ENCODE measurements at places on chromosomes 2 and 18.

DNA sequence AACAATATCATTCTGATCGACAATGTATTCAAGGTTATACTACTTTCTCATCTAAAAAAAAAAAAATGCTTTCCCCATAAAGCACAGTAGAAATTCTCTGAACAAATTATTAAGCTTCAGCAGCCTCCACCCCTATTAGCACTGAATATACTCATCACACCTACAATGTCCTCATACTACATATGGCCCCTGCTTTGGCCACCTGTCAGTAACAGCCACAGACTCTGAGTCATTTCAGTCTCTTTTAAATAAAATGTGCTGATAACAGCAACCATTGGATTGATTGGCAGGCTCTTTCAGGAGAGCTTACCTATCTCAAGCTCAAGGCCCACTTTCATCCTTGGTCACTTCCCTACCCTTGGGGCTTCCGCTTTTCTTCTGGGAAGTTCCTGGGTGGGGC, 236.7 kb downstream of the TMX3 start:
- no peak for DNase-seq

GRCh38 chr2:19801367-19802080, 100.3 kb downstream of the TTC32 start:
- no peak for DNase-seq

DNA sequence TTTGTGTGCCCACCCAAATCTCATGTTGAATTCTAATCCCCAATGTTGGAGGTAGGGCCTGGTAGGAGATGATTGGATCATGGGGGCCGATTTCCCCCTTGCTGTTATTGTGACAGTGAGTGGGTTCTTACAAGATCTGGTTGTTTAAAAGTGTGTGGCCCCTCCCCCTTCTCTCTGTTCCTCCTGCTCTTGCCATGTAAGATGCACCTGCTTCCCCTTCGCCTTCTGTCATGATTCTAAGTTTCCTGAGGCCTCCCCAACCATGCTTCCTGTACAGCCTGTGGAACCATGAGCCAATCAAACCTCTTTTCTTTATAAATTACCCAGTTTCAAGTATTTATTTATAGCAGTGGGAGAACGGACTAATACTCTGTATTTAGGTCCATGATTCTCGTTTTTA, 588.1 kb downstream of the DCDC2C start:
- DNase-seq: no peak

DNA sequence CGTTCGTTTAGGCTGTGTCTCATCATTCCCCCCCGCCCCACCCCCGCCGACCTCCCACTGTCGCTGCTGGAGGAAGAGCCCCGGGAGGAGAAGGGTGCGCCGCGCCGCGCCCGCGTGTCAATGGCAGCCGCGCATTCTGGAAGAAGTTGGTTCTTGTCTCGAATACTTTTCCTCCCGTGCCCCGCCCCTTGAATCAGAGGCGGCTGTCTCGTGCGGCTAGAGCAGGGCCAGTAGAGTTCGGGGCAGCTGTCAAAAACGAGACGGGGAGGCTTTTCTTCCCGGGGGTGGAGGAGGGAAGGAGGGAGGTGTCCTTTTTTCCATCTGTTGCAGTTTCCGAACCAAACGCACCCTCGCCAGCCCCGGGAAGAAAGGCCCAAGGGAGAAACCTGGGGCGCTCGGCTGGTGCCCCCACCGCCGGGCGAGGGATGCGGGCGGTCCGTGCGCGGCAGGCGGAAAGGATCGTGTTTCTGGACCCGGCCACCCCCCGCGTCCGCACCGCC, 410 bp upstream of the TGIF1 start:
- no peak for DNase-seq

- no peak for DNase-seq
Observed at GRCh38 chr2:23385351-23385747, 370 bp downstream of the KLHL29 start.

DNA sequence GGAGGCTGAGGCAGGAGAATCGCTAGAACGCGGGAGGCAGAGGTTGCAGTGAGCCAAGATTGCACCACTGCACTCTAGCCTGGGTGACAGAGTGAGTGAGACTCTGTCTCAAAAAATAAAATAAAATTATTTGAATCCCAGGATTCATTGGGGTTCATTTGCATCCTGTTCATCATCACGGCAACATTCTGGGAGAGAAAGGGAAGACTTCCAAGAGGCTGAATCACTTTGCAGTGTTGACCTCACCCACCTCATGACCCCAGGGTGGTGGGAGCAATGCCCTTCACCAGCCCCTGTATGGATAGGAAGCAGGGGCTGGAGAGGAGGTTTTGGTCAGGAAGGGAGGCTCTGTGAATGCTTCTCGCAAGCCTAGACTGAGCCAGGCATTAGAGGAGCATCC, 195.6 kb downstream of the CTIF start:
- DNase-seq: no peak

DNA sequence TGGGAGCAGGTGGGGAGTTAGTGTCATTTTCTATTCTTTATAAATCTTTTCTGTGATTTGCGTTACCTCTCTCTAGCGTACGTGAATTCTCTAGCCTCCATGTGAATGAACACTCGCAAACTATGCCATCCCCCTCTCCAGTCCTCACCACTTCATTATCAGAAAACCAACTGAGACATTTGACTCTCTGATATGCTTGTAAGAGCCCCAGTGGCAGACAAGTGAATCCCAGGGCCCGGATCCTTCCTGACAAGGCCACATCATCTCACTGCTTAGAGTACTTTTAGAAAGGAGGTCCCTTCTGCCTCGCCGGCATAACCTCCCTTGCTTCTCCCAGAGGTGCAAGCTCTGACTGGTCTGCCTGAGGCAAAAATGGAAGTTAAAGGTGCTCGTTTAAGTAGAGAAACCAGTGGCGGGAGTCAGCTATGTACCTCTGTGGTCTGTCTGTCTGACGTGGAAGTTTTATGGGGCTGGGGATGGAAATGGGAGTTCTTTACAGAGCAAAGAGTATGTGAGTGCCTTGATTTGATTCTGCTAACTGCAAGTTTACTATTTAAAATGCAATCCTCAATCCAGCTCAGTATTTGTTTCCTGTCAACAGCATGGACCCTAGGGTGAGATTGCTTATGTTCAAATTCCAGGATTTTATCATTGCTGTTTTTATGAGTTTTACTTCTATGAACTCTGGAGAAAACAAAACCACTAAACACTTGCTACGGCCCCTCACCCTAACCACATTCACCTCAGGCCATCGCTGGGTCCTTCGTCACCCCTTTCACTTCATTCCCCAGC, 114.9 kb upstream of the MSTN start:
- DNase-seq: no peak

DNA sequence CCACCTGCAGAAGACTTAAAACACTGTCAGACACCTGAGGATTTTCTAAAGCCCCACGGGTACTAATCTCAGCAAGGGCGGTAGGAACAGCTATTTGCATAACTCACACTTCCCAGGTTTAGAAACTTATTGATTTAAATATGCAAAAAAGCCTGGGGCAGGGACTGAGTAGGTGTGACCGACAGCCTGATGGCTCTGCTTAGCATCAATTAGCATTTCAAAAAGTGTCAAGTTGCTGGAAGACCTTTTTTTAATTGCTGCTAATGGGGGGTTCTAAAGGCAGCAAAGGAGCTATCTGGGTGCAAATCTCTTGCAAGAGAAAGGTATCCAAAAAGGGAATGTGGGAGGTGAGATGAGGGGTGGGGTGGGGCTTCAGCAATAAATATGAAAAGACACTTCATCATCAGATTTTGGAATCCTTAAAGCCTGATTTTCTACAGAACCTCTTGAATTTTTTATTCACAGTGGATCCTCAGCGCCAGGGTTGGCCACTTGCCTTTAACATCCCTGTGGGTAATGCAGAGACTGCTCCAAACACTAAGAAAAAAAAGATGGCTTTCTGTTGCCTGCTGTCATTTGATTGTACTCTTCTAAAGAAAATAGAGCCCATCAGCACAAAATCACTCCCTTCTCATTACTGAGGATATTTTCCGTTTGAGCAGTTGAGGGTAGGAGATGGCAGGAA, 121.1 kb upstream of the RMP24 start:
- no peak for DNase-seq

GRCh38 chr2:27871802-27872201, 18.4 kb downstream of the RBKS start:
- DNase-seq: no peak

GRCh38 chr18:45050712-45051601, 370.3 kb downstream of the SETBP1 start:
- peak; percentile 29 for DNase-seq

- no peak for DNase-seq
Observed at GRCh38 chr18:12599543-12599942, 58.4 kb downstream of the SPIRE1 start.

GRCh38 chr2:239249048-239249447, 151.8 kb downstream of the HDAC4 start:
- no peak for DNase-seq

- no peak for DNase-seq
Observed at GRCh38 chr2:25103287-25103871, 61.5 kb downstream of the EFR3B start.

- no peak for DNase-seq
Observed at GRCh38 chr2:23460228-23460627, 75.2 kb downstream of the KLHL29 start.

DNA sequence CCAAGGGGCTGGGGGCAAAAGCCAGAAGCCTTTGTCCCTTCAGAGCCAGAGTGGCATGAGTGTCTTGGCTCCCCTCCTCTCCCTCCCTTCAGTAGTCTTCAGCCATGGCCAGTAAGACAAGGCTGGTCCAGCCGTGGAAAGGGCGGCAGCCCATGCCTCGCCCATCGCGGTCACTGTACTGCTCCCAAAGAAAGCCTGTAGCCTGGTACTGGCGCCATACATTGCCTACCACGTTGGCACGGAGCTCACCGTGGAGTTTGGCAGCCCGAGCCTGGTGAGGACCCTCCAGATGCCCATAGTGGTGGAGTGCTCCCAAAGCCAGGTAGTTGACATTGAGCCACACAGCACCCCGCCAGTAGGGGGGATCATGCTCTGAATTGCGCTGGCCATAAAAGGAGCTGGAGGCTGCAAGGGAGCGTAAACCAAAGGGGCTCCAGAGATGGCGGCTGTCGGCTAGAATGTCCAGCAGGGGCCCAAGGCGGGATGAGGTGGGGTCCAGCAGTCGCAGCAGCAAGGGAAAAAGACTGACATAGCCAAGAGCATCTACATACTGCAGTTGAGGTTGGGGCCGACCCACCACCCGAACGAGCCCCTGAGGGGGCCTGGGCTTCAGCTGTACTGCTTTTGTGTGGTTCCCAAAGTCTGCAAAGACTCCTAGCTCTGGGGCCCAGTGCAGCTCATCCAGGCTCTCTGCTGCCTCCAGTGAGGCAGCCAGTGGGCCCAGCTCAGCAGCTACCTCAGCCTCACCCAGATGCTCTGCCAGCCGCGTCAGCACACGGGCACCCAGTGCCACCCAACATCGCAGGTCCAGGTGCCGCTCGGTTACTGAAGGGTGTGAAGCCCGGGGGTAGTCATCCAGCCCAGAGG, 3.2 kb downstream of the WBP1 start:
- no peak for DNase-seq

DNA sequence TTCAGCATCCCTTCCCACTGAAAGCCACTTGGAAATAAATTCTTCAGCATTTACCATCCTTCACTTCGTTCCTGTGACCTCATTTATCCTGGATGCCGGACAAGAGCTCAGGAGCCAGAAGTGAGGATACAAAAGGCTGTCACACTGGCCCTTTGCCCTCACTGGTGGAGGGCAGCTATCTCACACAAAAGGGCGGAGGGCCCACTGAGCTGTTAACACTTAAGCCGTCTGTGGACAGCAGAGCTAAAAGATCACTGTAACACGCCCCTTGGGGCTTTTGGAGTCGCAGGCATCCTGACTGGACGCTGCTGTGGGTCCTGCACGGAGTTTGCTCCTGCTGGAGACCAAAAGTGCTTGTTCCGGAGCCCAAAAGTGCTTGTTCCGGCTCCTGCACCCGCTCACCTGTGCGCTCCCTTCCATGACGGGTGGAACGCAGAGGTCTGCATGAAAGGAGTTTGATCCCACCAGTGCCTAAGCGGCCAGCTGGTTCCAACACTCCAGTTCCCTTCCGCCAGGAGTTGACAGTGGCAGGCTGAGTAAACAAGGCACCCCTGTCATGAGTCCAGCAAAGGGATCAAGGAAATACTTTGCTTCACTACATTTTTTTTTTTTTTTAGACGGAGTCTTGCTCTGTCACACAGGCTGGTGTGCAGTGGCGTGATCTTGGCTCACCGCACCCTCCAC, 572.0 kb upstream of the LINC00305 start:
- DNase-seq: no peak

DNA sequence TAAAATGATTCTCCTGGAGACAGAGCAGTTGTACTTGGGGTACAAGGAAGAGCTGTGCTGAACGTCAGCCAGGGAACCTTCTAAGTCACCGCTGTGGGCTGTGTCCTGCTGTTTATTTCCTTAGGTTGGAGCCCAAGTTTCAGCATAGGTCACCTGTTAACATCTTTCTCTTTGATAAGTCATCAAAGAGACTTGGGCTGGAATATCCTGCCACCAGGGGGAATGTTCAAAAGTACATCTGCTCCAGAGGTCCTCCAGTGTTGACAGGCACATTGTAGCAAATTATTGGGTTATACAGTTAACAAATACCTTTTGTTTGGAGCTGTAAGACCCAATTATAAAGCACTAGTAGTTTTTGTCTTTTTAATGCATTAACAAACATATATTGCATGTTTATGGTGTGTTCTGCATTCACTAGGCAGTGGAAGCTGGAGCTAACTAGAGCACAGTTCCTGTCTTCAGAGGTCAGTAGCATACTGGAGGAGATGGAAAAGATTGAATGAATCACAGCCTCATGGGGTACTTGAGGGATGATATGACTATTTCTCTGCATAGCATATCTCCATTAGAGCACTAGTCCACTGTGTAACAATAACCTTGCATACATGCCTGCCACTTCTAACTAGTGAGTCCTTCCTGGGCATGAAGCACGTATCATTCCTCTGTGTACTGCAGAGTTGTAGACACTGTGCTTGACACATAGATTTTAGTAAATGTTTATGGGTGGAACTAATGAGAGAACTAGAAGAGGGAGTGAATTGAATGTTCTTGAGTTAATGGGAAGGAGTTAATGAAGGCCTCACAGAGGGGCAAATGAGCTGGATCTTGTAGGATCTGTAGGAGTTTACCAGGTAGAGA, 182.1 kb downstream of the AGAP1 start:
- no peak for DNase-seq

DNA sequence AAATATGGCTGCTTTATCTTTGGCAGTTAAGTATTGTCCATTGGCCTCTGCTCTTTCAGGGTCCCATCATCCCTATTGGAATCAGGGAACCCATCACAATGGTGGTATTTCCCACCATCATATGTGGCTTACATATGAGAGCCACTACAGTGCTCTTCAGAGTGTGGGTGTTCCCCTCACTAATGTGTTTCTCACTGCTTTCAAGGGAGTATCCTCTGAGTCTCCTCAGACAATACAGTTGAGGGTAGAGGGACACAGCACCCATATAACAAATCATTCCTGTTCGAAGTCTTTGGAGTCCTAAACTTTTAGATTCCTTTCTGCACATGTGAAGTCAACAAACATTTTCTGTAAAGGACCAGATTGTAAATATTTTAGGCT, 48.8 kb upstream of the DNAJC10 start:
- no peak for DNase-seq

DNA sequence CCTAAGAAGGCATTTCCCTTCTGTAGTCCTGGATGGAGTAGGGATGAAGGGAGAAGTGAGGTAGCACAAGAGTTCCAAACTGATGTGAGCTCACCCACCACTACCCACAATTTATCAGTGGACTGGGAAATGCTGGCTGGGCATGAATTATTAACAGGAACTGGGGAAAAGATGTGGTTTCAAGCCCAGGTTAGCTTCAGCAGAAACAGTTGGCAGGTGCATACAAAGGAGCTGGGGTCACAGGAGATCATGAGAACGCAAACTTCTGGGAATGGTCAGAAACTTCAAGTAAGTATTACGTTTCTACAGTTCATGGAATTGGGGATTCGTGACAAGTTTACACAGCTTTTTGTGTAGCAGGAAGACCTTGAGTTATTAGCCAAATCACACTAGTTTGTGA, 5.4 kb downstream of the CCDC141 start:
- no peak for DNase-seq

GRCh38 chr18:68267583-68267982, 447.3 kb downstream of the TMX3 start:
- no peak for DNase-seq

Data from right renal pelvis (tissue), 4 donors.